Central memory CD4-positive, alpha-beta T cell (primary cell): ENCODE measurements at places on chromosomes 3 and 15.

GRCh38 chr15:83769411-83769999, 115.6 kb downstream of the ADAMTSL3 start:
- DNase-seq = no peak

DNA sequence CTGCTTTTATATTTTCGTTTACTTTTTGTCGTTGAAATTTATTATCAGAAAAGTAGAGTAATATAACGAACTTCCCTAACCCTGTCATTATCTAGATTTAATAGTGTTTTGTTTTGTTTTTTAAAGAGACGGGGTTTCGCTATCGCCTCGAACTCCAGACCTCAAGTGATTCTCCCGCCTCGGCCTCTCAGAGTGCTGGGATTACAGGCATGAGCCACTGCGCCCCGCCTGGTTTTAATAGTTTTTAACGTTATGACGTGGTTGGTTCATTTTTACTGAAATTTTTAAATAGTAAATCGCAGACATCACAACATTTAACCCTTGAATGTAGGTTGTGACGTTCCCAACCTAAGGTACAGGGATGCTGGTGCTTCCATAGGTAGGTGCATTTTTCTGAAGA, 1.0 kb downstream of the NGRN start:
- no peak for DNase-seq

GRCh38 chr15:68691705-68692104, 112.9 kb downstream of the CORO2B start:
- DNase-seq = no peak

GRCh38 chr3:57652203-57652602, 40.7 kb downstream of the DENND6A start:
- no peak for DNase-seq

- no peak for DNase-seq
Observed at GRCh38 chr3:194995922-194996321, 275.0 kb downstream of the XXYLT1 start.

DNA sequence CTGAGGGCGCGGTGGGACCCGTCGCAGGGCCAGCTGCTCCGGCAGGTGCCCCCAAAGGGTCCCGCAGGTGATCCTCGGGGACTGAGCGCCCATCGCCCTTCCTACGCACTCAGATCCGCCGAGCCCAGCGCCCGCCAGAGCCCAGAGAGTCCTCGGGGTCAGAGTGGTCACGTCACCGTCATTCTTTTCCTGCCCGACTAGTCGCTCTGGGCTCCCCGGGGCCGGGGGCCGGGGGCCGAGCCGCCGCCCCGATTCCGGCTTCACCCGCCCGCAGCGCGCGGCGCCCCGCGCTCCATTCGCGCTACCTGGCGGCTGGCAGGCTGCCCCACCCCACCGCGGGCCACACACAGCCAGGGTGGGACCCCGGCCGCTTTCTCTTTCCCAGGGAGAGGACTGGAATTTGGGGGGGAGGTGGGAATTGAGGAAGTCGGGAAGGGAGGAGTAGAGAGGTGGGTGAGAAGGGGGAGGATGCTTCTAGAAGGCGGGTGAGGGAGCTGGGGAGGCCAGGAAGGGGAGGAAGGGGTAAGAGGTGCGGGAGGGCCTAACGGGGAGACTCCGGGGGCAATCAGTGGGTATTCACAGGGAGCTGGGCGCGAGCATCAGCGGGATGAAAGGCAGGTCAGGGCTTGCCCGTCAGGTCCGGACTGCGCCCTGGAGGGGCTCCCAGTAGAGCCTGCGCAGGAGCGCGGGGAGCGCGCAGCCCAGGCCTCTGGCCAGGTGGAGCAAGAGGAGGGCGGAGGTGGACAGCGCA, 36.1 kb upstream of the EPHB3 start:
- no peak for DNase-seq

DNA sequence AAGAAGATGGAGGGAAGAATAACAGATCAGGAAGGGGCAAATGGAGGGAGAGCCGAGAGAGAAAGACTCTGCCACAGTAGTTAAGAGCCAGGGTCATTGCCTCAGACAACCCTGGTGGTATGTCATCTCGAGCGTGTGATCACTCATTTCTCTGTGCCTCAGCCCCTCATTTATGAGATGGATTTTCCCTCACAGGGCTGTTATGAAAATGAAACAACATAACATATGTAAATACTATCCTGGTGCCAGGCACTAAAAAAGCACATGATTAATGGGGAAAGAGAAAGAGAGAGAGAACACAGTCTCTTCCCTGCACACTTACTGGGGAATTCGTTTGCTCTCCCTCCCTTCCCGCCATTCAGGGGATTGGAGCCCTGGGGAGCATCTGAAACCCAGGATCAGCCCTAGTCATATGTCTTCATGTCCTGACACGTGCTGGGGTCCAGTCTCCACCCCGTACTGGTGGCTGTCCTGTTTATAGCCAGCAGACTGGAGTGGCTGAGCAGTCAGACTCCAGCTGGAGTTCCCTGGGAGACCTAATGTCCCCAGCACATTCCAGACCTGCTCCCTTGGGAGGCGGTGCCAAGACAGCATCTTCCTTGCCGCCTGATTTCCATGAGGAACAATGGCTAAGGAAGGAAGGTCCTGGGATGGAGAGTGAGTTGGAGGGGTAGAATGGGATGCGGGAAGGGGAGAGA, 14.7 kb upstream of the AMOTL2 start:
- DNase-seq = no peak

DNA sequence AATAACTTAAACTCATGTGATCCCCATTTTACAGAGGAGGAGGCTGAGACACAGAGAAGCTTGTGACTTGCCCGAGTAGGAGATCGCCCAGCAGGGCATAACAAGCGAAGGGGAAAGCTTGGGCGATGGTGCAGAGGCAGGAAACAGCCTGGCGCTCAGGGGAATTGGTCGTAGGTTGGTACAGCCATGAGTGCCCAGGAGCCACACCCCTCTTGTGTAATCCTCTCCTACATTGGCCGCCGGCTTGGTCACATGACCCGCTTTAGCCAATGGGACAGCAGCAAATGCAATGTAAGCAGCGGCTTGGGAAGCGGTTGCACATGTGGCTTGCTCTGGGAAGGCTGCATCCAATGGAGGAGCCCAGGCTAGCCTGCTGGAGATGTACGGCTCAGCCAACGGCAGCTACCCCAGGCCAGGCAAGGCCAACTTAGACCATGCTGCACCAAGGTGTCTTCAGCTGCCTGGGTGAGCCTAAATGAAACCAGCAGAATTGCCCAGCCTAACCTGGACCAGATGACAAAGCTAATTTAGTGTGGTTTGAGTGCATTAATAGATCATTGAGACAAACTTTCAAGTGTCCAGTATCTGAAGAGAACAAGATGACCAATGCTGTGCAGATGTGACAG, 50.3 kb upstream of the SLC6A6 start:
- no peak for DNase-seq

GRCh38 chr3:57227204-57227929, at the start of gene APPL1:
TSS of gene APPL1 (plus strand) at chr3:57227729. CDS start at chr3:57227884, 155 bp downstream.
- peak; percentile 84 for DNase-seq

DNA sequence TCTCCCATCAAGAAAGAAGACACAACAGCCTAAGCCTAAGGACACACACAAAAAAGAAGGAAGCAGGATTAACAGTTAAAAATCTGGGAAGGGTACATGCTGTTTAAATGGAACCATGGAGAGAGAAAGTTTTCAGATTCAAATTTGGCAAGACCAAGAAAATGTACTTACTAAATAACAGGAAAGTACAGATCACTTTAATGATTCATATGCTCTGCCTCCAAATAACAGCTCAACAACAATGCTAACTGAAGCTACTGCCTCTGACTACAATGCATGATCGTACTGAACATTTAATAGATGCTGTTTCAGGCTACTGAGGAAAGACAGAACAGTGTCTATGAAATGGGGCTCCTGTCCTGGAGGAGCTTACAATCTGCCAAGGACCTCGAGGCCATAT, 8.4 kb upstream of the NMB start:
- DNase-seq = no peak

DNA sequence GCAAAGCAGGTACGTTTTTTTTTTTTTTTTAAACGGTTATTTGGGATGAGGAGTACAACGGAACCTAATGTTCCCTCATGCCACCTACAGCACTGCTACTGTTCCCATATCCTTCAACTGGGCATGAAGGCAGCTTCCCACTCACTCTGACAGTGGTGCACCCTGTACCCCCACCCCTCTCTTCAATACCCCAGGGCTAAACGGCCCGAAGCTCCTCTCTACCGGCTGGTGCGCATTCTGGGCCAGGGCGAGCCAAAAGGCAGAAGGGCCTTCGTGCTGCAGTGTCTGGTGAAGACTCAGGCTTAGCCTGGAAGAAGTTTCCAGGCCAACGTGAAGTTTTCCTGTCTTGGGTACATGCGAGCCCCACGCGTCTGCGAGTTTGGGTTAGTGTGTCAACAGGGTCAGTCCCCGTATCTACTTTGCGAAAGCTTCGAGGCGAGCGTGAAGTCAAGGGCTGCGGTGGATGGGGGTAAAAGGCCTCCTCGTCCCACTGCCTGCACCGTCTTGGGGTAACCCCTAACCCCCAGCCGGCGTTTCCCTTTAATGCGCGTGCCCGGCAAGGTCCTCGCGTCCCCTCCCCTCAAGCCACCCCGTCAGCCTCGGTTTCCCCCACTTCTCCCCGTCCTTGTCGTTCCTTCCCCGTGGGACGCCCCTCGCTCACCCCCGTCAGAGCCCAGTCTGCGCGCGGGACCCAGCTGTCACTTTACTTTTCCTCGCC, 765 bp upstream of the UBE2E2 start:
- no peak for DNase-seq

DNA sequence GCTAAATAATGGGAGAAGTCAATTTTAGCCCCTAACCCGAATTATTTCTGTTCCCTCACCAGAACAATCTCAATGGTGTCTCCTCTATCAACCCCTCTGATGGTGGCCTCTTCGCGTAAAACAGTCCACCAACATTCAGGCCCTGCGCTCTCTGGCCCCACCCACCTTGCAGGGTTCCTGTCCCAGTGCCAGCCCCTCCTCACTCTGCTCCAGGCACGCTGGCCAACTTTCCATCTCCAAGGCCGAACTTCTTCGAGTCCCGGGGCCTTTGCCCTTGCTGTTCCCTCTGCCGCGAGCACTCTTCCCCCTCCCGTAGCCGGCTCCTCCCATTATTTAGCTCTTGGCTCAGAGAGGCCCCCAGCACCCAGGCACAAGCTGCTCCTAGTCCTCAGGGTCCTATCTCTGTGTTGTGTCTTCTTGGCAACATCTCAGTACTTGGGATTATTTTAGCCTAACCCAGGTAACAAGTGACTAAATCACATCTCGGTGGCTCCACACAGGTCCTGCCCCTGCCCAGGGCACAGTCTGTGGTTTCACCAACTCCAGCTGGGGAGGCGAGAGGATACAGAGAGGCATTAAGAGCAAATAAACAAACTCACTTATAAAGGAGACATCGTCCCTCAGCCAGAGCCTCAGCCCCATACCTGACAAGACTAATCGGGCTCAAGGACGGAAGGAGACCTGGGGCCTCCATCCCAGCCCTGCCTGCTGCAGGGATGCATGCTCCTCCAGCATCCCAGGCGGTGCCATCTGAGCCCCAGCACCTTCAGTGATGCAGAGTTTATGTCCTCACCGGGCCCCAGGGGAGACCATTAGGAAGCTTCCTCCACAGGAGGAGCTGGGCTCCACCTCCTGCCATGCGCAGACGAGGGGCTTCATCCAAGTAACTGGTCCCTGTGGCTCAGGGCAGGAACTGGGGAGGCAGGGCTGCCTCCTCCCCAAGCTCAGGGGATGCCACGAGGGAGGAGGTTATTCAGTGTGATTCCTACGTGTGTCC, 19.7 kb upstream of the IQSEC1 start:
- no peak for DNase-seq

DNA sequence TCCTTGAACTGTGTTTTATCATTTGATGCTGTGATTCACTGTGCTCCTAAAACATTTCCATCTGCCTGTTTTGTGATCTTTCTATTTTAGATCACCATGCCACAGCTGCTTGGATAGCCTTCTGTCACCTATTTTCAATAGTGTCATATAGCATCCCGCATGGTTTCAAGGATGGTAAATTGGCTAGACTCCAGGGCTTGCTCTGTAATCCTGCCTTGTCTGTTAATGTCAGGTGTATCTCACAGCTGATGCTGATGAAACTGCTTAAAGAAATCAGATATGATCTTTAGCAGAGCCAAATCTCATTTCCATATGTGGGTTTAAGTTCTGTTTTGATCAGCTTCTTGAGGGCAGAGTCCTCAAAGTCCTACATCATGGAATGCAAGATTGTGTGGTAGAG, 182.2 kb downstream of the UBE2E2 start:
- no peak for DNase-seq

GRCh38 chr3:104564045-104564643, 802.6 kb upstream of the ALCAM start:
- peak; percentile 46 for DNase-seq

DNA sequence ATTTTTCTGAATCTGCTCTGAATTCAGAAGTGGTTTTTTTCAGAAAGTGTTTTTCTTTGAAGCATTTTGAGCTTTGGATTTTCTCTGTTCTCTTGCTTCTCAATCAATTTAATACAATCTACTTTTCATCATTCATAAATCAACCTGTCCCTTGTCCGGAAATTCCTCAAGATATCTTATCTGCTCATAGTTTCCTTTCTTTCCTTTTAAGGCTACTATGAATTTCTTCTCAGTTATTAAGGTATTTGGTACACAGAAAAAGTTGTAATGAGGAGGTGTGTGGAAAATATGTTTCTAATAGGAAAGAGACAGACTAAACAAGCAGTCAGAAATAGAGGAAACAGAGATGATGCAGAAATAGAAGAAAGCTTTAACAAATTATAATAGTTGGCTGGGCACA, 14.4 kb downstream of the CGGBP1 start:
- DNase-seq = no peak

- DNase-seq = no peak
Observed at GRCh38 chr3:14913926-14914778, 33.2 kb upstream of the NR2C2 start.

DNA sequence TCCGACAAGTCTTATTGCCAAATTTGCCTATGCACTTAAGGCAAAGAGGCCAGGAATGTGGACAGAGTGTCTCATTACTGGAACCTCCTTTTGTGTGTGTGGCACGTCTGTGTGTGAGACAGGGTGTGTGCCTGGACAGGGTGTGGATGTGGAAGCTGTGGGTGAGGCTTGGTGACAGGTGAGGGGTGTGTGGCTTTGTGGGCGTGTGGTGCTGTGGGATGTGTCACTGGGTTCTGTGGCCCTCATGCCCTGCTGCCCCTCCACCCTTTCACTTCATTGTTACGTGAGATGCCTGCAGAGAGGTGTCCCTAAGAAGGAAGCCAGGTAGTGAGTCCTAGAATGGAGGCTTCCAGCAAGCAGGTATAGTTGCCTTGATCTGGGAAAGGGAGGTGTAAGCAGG, 244.0 kb upstream of the CHRNA7 start:
- no peak for DNase-seq

- DNase-seq = no peak
Observed at GRCh38 chr3:14322001-14322400, 80.4 kb upstream of the SLC6A6 start.

GRCh38 chr3:58963928-58964503, 85.8 kb downstream of the CFAP20DC start:
- DNase-seq = no peak
